T-helper 1 cell (primary cell): ENCODE measurements at places on chromosomes 1 and 21.
A peak's percentile ranks its signal among the peaks of the same experiment; 100 is the strongest.

DNA sequence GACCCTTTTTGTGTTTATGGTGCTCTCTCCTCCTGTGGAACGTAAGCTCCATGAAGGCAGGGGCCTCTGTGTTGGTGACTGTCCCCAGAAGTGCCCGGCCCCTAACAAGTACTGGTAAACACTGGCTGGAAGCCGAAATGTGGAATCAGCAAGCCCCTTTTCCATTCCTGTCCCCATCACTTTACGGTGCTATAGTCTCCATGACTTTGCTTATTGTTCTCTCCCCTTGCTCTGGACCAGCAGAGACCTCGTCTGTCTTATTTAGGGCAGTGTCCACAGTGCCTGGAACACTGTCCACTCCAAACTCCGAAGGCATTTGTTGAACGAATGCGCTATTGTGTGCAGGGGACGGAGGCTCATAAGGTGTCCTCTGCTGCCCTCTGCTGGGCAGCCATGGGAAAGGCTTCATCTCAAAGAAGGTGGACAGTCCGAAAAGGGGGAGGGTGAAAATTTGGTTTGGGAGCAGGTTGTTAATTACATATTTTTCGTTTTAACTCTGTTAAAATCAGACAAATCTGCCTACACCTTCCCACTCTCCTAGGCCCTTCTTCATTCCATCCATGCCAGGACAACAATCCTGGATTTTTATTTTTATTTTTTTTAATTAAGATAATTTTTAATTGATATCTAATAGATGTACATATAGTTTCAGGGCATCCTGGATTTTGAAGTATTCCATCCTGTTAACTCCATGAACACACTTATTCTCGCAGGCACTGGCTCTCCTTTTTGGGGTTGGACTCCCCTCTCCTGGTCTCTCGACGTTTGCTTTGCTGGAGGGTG lies 115.6 kb downstream of the PGBD5 start:
- peak; percentile 45 for DNase-seq

DNA sequence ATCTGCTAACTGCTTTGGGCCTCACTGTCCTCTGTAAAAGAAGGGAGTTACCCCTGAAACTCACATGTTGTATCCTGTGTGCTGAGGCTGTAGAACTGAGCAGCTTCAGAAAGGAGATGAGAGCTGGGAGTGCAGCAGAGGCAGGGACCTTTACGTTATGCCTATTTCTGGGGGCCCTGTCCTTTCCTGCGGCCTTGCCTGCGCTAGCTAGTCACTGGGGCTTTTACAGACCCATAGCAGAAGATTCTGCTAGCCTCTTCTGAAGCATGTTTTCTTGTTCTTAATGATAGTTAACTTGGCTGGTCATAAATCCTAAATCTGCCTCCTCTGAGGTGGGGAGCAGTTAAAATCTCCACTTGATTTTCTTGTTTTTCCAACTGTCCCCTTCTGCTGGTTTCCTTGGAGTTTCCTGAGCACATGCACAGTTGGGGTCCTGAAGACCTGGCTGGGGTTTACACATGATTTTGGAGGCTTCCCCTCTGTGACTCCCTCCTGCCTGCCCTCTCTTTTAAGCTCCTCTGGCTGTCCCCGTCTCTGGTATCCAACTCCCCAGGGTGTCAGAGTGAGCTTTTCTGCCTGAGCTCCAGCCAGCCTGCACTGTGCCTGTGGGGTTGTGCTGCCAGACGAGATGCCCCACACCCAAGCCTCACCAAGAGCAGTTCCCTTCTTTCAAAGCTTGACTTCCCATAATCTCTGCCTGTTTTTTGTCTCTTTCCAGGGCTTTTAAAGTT lies 76.6 kb downstream of the NOS1AP start:
- no peak for DNase-seq

GRCh38 chr1:94125551-94126514 lies 4.9 kb upstream of the ABCA4 start:
- DNase-seq: no peak

DNA sequence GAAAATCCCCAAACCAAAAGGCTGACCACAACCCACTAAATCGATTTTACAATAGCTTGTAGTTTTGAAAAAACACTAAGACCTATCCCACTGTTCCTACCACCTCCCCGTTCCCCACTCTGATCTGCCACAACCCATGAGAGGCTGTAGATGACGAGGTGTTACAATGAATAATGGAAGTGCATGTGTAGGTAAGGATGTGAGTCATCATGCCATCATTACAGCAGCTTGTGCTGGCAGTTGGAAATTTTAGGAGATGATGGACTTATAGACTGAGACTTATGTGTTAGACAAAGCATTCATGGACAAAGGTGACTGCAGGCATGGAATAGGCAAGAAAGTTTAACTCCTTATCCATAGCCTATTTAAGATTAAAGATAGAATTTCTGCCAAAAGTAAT lies 184.7 kb upstream of the CACYBP start:
- no peak for DNase-seq

- DNase-seq: no peak
Observed at GRCh38 chr1:220113136-220113695, 19.3 kb downstream of the IARS2 start.

GRCh38 chr21:33023574-33024200 lies 2.0 kb upstream of the OLIG2 start:
- DNase-seq: no peak

DNA sequence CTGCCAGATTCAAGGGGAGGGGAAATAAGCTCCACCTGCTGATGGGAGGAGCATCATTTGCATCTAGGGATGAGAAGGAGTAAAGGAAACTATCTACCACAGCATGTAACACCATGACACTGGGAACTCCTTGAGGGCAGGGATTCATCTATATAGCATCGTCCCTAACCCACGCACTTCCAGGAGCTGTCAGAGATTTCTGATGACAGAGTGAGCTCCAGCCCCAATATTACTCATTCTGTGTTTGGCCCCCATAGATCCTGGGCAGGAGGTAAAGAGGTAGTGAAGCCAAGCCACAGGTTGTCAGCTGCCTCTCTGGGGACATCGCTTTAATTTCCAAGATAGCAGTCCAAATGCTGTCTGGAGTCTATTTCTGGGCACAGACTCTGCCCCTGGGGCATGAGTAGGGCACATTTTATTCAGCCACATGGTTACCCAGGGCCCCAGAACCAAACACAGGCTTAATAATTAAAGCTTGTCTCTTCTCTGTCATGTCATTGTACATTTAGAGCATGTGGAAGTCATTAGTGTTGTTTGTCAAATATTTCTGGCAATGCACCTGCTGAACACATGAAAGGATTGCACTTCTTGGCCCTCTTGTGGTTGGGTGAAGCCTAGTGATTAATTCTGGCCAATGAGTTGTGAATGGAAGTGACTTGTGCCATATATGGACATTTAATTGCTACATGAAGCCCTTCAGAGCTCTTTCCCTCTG lies 105.9 kb upstream of the POU3F1 start:
- no peak for DNase-seq

- DNase-seq: no peak
Observed at GRCh38 chr1:201655243-201655642, 116.3 kb downstream of the NAV1 start.

DNA sequence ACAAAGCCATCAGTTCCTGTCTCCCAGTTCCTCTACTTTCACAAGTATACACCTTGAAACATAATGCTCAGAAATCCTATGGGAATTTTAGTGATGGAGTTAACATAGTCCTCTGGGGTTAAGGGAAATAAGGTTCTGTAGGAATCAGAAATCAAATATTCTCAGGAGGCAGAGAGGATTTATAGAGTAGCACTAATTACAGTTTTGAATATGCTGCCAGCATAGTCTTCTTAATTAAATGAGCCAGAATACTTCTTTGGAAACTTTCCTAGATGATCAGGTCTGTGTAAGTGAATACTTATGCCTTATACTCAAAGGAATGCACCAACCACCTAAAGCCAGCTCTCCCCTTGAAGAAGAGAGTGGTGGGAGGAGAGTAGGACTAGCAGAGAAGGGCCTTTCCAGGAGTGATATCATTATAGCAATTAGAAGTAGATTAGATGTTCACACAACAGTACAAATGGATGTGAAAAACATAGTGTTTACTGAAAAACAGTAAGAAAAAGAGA lies 31.4 kb upstream of the DIRAS3 start:
- DNase-seq: no peak

- DNase-seq: no peak
Observed at GRCh38 chr1:201062511-201063091, 39.1 kb upstream of the KIF21B start.

GRCh38 chr1:206856674-206857464 lies 8.6 kb upstream of the IL20 start:
- DNase-seq: no peak

DNA sequence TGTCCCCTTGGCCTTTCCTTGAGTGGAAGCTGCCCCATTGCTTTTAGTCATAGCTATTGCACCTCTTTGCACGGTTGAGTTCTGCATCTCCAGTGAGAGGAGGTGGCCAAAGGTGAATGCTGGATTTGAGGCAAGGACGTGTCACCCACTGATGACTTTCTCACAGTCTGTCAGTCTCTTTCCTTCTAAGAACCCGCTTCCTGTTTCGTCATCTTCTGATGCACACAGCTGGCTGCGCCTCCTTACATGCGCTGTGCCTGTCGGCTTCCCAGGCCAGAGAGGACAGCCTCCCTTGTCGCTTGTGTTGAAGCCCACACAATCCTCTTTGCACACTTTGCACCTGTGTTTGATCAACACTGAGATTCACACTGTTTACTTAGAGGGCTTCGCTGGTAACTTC lies 41.8 kb upstream of the PWP2 start:
- DNase-seq: peak; percentile 93

DNA sequence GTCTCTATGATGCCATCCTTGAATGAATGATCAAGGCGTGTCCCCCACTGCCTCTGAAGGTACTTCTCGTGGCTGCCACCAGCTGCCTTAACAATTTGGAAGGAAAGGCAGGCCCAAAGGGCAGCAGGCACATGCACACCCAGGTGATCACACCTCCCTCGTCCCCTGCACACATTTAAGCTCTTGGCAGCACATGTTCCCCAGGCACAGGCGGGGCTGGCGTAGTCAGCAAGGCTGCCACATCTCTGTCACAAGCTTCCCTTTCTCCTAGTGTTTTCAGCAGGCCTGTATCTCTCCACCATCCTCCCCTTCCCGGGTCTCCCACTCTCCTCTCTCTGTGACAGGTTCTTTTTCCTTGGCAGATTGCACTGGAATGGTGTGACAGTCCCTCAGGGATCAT lies 111.9 kb downstream of the CACNA1E start:
- no peak for DNase-seq

- DNase-seq: no peak
Observed at GRCh38 chr1:153515504-153516394, 20.0 kb downstream of the S100A6 start.

- DNase-seq: no peak
Observed at GRCh38 chr1:180947499-180947885, 34.8 kb downstream of the KIAA1614 start.

GRCh38 chr1:222547260-222547614 lies 667 bp downstream of the HHIPL2 start:
- DNase-seq: no peak

- no peak for DNase-seq
Observed at GRCh38 chr1:197811769-197812168, 36.5 kb upstream of the DENND1B start.

DNA sequence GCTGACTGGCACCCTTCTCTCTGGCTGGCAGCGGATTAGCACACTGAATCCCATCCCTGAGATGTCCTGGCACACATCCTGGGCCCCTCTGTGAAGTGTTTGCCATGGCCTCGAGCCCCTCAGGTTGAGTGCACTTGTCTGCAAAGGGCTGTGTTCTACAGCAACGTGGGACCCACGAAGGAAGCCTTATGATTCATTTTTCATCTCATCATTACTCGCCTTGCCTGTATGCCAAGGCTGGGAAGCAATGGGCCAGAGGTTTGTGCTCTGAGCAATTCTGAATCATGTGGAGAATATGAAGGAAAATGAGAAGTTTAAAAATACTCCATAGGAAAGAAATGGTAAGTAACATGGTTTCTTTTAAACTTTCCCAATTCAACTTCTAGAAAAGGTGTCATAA lies 124.8 kb upstream of the LMO4 start:
- DNase-seq: no peak

DNA sequence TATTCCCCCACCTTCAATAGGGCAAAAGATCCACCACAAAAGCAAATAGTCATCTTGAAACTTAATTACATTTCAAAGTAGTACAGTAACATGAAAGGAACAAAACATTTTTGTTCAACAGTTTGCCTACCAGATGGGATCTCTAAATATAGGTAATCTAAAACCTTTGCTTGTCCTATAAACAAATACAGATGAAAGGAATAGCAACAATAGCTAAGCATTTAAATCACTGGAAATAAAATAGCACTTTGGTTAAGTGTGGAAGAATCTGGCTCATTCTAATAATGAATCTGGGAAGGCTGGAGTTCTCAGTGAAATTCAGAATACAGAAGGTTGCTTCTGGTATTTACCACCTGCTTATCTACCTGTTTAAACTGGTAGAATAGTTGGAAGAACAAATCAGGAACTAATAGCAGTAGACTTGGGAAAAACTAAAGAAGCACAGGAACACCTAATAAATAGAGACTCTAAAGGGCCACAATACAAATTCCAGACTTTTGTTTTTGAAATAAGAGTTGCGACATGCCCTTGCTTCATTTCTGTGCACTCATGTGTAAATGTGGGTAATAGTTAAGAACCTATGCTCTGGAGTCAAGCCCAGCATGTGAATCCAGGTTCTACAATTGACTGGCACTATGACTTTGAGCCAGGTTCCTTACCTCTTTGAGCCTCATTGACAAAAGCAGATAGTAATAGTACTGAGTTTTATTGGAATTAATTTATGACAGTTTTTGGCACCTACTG lies 2.3 kb upstream of the LYPLAL1 start:
- no peak for DNase-seq

DNA sequence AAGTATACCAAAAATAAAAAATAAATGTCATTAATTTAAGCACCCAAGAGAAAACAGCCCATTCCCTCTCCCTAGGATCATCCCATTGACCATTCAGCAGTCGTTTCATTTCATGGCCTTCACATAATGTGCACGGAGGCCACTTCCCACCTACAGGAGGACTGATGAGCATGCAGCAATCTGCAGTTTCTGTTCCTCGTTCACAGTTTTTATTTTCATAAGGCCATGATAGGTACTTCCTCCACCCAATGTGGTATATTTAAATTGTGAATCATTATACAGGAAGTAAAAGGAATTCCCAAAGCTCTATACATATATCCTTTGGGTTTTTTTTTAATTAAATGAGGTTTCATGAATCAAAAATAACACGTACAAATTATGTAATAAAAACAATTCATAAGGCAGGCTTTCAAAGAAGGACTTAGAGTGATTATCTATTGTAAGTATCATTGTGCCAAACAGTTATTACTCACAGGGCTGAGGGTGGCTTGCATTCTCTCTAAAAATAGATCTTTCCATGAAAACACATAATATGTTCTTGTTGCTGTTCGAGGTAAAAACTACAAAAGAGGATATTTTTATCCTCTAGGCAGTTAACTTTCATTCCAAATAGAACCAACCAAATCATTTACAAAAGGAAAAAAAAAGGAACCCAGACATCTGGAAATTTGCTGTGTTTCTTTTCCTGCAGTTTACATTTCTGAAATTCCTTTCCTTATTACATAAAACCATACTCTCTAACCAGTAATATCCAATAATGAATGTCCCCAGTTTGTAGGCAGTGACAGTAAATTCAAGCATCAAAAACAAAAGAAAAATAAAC lies 27.5 kb upstream of the SLC44A3 start:
- no peak for DNase-seq
